ENCODE measurements at places on chromosomes 11 and 22. TPM values are rescaled to one million over a fixed set of nuclear protein-coding genes. Genes with fewer than 3 reads are reported as not detected.

BTG4 gene
- polyA plus RNA-seq = not detected

ANO1 gene
- polyA plus RNA-seq = 14.9 TPM

TUB gene
- polyA plus RNA-seq = 23.4 TPM

ROBO4 gene
- 19.6 TPM for polyA plus RNA-seq

RFPL1 gene
- polyA plus RNA-seq = 1.2 TPM

MAPK1 gene
- polyA plus RNA-seq = 133 TPM

DNHD1 gene
- polyA plus RNA-seq = 4.9 TPM

TMEM132A gene
- 68.5 TPM for polyA plus RNA-seq

LUZP2 gene
- polyA plus RNA-seq = 3.2 TPM

EP300 gene
- 50.7 TPM for polyA plus RNA-seq

CCDC88B gene
- 5.2 TPM for polyA plus RNA-seq

GAS2L1 gene
- polyA plus RNA-seq = 9.8 TPM

OR4C15 gene
- polyA plus RNA-seq = not detected

SAA4 gene
- not detected for polyA plus RNA-seq

IFTAP gene
- 70.0 TPM for polyA plus RNA-seq

GTF2H1 gene
- 46.9 TPM for polyA plus RNA-seq

MS4A4A gene
- polyA plus RNA-seq = 10.3 TPM

OR4A16 gene
- polyA plus RNA-seq = not detected

C22orf31 gene
- 1.7 TPM for polyA plus RNA-seq

ANO3 gene
- 4.0 TPM for polyA plus RNA-seq

SYT7 gene
- 7.3 TPM for polyA plus RNA-seq

OSM gene
- 0.20 TPM for polyA plus RNA-seq

PPFIBP2 gene
- polyA plus RNA-seq = 56.7 TPM

LDHAL6A gene
- polyA plus RNA-seq = 1.3 TPM

LDHA gene
- polyA plus RNA-seq = 392 TPM

MMP12 gene
- polyA plus RNA-seq = 2.0 TPM

DERL3 gene
- 5.1 TPM for polyA plus RNA-seq

C11orf42 gene
- 2.3 TPM for polyA plus RNA-seq

MYBPC3 gene
- 0.07 TPM for polyA plus RNA-seq

TMEM86A gene
- 7.5 TPM for polyA plus RNA-seq

TNNT3 gene
- polyA plus RNA-seq = 12.4 TPM

ANKK1 gene
- 0.21 TPM for polyA plus RNA-seq

FAM111B gene
- 16.4 TPM for polyA plus RNA-seq

CDC45 gene
- polyA plus RNA-seq = 23.6 TPM

NPAS4 gene
- 0.19 TPM for polyA plus RNA-seq

STK33 gene
- 15.9 TPM for polyA plus RNA-seq

OSBP2 gene
- 6.2 TPM for polyA plus RNA-seq

RNF215 gene
- polyA plus RNA-seq = 27.9 TPM

KRTAP5-10 gene
- 0.20 TPM for polyA plus RNA-seq

OR56A4 gene
- polyA plus RNA-seq = not detected

A4GALT gene
- polyA plus RNA-seq = 17.5 TPM

PGA4 gene
- 0.86 TPM for polyA plus RNA-seq

PKDREJ gene
- polyA plus RNA-seq = 0.26 TPM

KRTAP5-11 gene
- 0.35 TPM for polyA plus RNA-seq

OR5A1 gene
- polyA plus RNA-seq = not detected

DNAJB7 gene
- polyA plus RNA-seq = 0.40 TPM

VPS11 gene
- 67.0 TPM for polyA plus RNA-seq

NCR3LG1 gene
- 0.64 TPM for polyA plus RNA-seq

OR51B2 gene
- polyA plus RNA-seq = not detected

TP53AIP1 gene
- polyA plus RNA-seq = 0.80 TPM

OR52A1 gene
- polyA plus RNA-seq = not detected

PRG2 gene
- 0.98 TPM for polyA plus RNA-seq

FERMT3 gene
- polyA plus RNA-seq = 7.2 TPM

ZNF214 gene
- 10.9 TPM for polyA plus RNA-seq

YPEL1 gene
- 20.9 TPM for polyA plus RNA-seq

All from left renal pelvis (tissue), 4 donors.